ENCODE measurements at places on chromosomes 5 and 9.

DNA sequence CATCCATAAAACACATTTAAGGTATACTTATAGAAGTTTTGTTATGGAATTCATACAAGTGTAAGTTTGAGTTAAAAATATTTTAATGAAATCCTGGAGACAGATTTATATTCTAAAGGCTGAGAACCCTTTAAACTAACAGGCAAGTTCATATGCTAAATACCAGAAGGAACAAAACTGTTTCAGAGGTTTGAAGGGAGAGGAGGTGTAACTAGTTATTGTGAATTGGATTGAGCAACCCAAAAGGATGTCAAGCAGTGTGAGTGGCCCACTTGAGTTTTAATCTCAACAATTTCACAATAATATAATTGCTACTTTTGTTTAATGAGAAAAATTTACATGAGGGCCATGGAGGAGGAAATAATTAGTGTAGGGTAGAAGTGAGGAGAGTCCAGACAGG is 348.5 kb upstream of the ACTBL2 start:
- DNase-seq = no peak

DNA sequence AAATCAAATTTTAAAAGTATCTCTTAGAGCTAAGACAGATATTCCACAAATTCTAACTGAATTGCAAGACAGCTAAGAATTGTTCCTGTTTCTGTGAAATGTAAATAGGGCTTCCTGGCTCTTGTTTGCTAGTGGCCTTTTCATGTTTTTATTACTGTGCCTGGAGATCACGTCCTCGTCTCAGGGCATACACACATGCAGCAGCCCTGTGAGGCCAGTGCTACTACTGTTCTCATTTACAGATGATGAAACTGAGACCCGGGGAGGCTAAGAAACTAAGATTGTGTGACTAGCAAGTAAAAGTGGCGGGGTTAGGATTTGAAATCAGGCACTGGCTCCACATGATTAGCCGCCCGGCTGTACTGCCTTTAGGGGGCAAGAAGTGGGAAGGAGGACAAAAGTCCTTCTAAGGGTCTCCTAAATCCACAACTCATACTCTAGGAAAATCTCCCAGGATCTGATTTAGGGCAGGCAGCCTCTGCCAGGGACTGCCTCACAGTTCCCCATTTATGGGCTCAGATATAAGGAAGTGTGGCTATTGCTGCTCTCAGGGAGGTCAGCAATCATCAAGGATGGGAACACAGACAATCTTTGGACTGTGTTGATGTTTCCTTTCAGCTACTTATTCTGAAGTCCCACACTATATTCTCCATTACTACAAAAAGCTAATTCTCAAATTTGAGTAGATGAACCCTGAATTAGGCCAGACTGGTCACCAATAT is 7.9 kb downstream of the PRUNE2 start:
- no peak for DNase-seq

GRCh38 chr9:18920141-18921084 is 112.6 kb downstream of the SAXO1 start:
- no peak for DNase-seq

DNA sequence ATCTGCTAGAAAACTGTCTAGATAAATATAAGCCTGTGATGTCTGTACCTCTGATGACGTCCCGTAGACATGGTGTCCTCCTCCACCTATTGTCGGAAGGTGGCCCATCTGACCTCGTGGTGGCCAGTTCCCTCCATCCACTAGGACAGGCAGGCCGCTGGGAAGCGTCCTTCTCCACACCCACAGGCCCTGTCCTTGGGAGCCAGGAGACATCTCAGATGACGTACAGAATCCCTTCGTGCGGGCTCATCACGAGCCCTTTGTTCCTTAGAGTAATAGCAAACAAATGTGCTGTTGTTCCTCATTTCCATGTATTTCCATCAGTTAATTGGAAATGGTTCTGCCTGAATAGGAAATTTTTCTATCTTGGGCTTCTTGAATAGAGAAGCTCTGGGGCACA is 38.3 kb upstream of the TENT4A start:
- DNase-seq = no peak

DNA sequence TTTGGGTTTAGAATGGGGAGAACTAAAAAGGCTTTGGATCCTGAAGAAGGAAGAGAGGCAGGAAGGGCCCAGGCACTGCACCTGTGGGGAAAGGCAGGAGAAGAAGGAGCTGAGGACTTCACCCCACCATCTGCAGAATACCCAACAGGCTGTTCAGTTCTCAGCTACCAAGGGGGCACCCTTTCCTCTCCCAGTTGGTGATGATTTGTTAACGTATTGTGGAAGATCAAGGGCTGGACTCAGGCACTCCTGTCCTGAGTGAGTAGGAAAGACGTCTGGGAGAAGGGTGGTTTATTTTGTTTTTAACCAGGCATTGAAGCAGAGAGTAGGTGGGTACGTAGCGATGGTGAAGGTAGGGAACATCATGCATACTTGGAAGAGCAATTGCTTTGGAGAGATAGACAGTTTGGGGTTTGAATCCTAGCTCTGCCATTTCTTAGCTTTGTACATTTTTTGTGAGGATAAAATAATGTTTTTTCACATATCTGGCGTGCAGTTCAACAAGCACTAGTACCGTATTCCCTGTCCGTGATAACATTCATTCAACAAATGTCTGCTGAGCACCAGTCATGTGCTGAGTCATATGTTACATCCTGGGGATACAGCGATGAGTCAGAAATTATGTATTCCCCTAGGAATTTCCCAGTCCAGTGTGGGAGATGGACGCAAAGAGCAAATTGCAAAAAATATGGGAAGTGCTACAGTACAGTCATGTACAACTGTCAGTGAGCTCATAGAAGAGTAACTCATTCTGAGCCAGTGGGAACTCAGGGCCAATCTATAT is 2.1 kb downstream of the MSANTD3 start:
- peak; percentile 99 for DNase-seq

DNA sequence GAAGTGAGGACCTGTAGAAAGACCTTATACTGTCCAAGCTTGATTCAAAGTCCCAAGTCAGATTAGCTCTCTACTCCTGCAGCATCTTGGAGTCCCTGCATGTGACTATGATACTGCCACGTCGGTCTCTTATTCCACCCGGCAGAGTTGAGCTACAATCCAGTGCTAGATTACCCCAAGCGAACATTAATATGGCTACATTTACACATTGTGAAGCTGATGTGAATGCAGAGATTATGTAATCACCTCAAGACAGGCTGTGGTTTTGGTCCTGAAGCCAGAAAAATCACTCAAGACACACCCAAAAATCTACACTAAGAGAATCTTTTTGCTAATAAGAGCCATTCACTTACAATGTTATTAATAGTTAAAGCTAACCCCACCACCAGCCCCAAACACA is 116.7 kb downstream of the GNA14 start:
- peak; percentile 16 for DNase-seq

DNA sequence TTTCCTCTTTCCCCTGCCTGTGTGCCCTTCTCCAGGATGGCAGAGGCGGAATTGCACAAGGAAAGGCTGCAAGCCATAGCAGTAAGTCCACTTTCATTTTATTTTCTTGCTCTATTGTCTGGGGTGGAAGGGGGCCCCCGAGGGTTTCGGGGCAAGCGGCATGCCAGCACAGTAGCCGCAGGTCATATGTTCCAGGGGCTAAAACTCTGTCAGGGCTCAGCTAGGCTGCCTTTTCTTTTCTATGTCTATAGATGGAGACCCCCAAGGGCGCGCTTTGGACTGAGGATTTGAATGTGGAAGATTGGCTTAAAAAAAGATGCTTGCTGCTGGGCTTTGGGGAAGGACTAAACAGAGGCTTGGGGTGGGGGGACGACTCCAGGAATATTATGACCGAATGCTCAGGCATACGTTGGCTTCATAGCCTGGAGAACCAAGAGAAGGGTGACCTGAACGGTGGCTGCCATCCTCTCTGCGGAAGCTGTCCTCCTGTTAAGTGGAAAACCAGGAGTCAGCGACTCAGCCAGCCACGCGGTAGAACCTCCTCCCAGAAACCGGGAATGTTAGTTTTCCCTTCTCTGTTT is 545 bp downstream of the PALM2AKAP2 start:
- peak; percentile 14 for DNase-seq

- peak; percentile 73 for DNase-seq
Measured at GRCh38 chr9:95055851-95056551, 261.5 kb downstream of the FANCC start.

GRCh38 chr9:92720209-92720765 is 44.3 kb downstream of the BICD2 start:
- no peak for DNase-seq

GRCh38 chr5:65482296-65482735 is 596 bp upstream of the ADAMTS6 start:
- DNase-seq = peak; percentile 61

- DNase-seq = no peak
Measured at GRCh38 chr9:106930477-106930876, 67.5 kb downstream of the ZNF462 start.

- DNase-seq = no peak
Measured at GRCh38 chr9:121201045-121201737, 478 bp downstream of the RAB14 start.

- peak; percentile 72 for DNase-seq
Measured at GRCh38 chr9:28779243-28779642, 1206.0 kb upstream of the C9orf72 start.

Measured in fibroblast of pulmonary artery (primary cell).